ENCODE measurements at places on chromosomes 16 and 17. TPM values are rescaled to one million over a fixed set of nuclear protein-coding genes. Genes with fewer than 3 reads are reported as not detected.

Gene ACAP1
- total RNA-seq, result not detected

Gene TBC1D3I
- not detected for total RNA-seq

Gene CCL8
- not detected for total RNA-seq

Gene PAGR1
- 25.8 TPM for total RNA-seq

Gene CASKIN1
- 0.54 TPM for total RNA-seq

Gene TP53I13
- 76.8 TPM for total RNA-seq

Gene CD7
- 0.49 TPM for total RNA-seq
